ENCODE measurements at places on chromosomes 2 and 18.

- DNase-seq: peak; percentile 66
Measured at GRCh38 chr18:37261246-37261840, 304.3 kb downstream of the CELF4 start.

DNA sequence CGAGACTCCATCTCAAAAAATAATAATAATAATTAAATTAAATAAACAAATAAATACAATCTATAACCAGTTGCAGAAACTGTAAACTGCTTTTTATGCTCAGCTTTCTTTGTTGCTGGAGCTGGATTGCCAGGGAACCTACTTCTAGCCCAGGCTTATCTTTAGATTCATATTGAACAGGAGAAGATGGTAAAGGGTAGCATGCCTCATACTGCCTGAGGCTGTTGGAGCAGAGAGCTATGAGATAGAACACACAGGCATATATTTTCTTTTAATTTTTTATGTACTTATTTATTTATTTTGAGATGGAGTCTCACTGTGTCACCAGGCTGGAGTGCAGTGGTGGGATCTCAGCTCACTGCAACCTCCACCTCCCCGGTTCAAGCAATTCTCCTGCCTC, 28.7 kb upstream of the EML4 start:
- DNase-seq: no peak

- DNase-seq: no peak
Measured at GRCh38 chr2:58800881-58801280, 559.8 kb upstream of the FANCL start.

DNA sequence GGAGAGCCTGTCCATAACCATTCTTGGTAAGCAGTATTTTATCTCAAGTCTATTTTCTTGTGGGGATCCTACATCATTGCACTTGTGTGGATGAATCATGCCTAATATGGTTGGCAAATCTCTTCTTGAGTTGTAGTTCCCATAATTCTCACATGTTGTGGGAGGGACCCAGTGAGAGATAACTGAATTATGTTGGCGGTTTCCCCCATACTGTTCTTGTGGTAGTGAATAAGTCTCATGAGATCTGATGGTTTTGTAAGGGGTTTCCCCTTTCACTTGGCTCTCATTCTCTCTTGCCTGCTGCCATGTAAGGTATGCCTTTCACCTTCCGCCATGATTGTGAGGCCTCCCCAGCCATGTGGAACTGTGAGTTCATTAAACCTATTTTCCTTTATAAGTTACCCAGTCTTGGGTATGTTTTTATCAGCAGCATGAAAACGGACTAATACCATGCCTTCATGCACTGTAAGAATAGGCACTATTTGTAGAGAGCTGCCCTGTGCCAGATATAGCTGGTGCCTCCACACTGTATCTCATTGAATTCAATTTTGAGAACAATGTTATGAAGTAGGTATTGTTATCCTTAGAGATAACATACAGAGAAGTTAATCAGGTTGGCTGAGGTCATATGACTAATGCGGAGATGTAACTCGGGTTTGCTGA, 148.3 kb downstream of the PLCL1 start:
- DNase-seq: no peak

DNA sequence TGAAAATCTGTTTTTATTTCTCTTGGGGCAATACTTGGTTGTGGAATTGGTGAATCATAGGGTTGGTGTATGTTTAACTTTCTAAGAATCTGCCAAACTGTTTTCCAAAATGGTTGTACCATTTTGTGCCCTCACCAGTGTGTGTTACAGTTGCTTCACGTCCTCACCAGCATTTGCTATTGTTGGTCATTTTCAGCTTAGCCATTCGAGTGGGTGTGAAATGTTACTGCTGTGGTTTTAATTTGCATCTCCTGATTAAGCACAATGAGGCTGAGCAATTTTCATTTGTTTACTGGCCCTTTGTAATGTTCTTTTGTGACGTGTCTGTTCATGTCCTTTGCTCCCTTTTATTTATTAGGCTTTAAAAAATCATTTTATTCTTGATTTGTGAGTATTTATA, 49.7 kb downstream of the FOSL2 start:
- no peak for DNase-seq

GRCh38 chr2:122905431-122905830, 1119.7 kb upstream of the CNTNAP5 start:
- no peak for DNase-seq

DNA sequence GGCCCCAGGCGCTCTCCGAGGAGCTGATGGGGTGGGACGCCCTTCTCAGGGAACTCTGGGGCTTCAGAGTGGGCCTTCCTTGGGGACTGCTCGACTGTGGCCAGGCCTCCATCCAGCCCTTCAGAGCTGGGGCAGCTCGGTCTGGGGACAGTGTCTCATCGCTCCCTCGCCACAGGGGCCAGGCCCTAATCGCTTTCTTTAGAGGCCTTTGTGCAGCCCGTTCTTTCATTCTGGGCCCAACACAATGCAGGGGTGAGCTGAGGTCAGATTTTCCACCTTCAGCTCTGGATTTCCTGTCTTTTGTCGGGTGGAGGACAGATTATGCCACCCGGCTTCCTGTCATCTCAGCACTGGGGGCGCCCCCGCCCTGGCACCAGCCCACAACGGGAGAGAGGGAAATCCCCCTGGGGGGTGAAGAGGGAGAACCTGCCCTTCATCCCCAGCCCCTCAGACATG, 25.2 kb downstream of the MYCN start:
- DNase-seq: no peak

- no peak for DNase-seq
Measured at GRCh38 chr2:207251573-207252192, 85.9 kb upstream of the KLF7 start.

- DNase-seq: no peak
Measured at GRCh38 chr2:159623436-159623835, 7.1 kb upstream of the BAZ2B start.

DNA sequence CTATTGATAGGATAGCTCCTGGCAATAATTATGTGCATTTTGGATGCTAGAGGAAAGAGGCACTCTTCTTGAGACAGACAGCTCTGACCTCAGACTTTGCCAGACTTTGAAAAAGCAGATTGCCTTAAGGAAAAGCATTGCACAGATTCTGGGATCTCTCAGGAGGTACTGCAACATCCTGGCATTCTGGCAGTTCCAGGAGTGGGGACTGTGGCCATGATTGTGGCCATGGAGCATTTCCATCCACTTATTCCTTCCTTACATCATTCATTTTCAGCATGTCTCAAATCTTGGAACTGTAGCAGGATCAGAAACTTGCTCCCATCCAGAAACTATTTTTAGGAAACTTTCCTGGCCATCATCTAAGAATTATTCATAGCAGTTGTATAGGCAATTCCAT, 144.9 kb upstream of the FOSL2 start:
- no peak for DNase-seq

- DNase-seq: peak; percentile 57
Measured at GRCh38 chr2:67649331-67650261, 252.5 kb downstream of the ETAA1 start.

- no peak for DNase-seq
Measured at GRCh38 chr2:15733867-15734673, 142.4 kb downstream of the DDX1 start.

GRCh38 chr2:14944562-14945346, 312.2 kb downstream of the LRATD1 start:
- peak; percentile 96 for DNase-seq

- no peak for DNase-seq
Measured at GRCh38 chr2:197189426-197190099, 121.0 kb downstream of the ANKRD44 start.

- DNase-seq: no peak
Measured at GRCh38 chr2:223591596-223591995, 10.6 kb downstream of the SCG2 start.

DNA sequence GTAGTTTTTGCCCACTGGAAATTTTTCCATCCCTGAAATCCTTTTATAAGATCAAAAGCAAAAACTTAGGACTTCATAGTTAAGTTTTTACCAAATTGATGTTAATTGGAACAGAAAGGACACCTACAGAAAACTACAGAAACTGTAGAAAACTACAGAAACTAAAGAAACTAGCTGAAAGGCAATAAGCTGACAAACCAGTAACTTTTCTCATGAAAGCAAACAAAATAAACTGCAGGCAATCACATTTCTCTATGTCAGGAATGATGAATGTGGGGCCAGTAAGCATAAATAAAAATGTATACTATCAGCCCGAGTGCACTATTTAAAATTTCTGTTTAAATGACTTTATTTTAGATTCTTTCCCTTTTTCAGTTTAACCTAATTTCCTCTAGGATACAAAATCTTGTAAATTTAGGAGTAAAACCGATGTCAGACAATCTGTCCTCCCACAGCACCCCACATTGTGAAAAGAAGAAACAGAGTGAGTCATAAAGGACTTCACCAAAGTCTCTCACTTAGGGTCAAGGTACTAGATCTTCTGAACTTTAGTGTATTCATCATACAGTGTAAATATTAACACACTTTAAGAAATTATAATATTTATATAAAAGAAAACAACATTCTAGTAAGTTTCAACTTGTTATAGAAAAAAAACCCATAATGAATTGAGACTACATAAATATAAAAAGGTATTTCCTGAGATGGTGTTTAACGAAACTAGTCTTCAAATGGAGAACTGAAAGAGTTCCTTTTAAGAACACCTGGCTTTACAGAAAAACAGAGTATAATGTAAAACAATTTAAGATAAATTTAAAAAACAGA, 46.6 kb downstream of the USP40 start:
- no peak for DNase-seq

- DNase-seq: no peak
Measured at GRCh38 chr2:68714866-68715265, 19.7 kb upstream of the ARHGAP25 start.

- no peak for DNase-seq
Measured at GRCh38 chr18:62525608-62526007, 2.8 kb downstream of the ZCCHC2 start.

DNA sequence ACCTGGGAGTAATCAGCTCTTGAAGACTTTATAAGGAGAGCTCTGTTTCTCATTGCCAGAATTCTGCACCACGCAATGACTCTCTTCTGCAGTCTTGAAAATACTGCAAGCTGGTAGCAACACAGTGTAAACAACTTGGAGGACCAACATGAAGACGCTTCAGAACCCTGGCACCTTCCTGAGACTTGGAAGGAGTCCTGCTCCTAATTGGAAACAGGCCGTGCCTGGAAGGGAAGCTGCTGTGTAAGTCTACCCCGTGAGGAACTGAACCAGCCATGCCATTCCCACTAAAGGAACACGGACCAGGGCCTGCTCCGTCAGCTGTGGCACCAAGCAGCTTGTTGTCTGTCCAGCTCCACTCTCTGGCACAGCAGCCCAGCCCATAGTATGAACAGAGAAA, 171.1 kb downstream of the PAX3 start:
- no peak for DNase-seq

- no peak for DNase-seq
Measured at GRCh38 chr2:126877861-126878565, 20.7 kb upstream of the TEX51 start.

GRCh38 chr18:6200204-6200774, 214.4 kb downstream of the L3MBTL4 start:
- no peak for DNase-seq

GRCh38 chr2:195620501-195620900, 36.5 kb upstream of the SLC39A10 start:
- DNase-seq: no peak

- no peak for DNase-seq
Measured at GRCh38 chr2:9692456-9693195, 61.8 kb upstream of the YWHAQ start.

DNA sequence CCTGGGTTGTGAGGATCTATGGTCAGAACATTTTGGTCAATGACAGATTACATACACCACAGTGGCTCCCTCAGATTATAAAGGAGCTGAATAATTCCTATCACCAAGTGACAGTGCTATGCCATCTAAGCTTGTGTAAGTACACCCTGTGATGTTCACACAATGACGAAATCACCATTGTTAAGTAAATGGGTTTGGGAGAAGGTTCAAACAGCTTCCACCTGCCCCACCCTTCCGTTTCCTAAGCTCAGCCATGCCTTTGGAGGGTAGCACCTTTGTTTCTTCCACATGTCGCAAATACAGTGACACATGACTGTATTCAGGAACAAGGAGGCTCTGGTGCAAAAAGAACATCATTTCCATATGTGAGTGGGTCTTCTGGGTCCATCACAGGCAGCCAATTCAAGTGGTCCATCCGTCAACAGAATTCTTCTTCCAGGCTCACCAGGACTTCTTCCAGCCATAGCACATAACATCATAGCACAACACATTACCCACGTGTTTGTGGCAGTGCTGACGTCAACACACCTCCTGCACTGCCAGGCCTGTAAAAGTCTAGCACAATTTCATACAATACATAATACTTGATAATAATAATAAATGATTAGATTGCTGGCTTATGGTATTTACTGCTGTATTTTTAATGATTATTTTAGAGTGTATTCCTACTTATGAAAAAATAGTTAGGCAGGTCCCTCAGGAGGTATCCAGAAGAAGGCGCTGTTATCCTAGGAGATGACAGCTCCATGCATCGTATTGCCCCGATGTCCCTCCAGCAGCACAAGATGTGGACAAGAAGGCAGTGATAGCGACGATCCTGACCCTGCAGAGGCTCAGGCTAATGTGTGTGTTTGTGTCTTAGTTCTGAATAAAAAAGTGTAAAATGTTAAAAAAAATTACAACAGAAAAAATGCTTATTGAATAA, 264.8 kb downstream of the ANAPC1 start:
- DNase-seq: no peak

- DNase-seq: no peak
Measured at GRCh38 chr2:32242331-32242730, 22.4 kb downstream of the NLRC4 start.

- DNase-seq: no peak
Measured at GRCh38 chr2:207871506-207871905, 101.8 kb upstream of the FZD5 start.

DNA sequence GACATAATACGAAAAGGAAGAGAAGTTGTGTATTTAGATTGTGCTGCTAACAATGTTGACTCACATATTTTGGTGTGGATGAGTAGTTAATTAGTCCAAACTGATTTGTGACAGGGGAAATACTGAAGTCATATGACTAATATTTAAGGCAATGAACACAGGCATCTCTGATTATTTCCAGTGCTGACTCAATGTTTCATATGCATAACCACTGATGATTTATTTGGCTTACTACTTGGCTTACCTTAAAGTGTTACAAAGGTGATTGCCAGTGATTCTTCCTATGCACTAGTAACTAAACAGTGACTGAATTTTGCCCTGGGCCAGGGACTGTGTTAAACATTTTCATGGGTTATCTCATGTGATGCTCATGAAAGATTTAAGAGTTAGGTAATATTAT, 722.6 kb downstream of the METTL4 start:
- no peak for DNase-seq

DNA sequence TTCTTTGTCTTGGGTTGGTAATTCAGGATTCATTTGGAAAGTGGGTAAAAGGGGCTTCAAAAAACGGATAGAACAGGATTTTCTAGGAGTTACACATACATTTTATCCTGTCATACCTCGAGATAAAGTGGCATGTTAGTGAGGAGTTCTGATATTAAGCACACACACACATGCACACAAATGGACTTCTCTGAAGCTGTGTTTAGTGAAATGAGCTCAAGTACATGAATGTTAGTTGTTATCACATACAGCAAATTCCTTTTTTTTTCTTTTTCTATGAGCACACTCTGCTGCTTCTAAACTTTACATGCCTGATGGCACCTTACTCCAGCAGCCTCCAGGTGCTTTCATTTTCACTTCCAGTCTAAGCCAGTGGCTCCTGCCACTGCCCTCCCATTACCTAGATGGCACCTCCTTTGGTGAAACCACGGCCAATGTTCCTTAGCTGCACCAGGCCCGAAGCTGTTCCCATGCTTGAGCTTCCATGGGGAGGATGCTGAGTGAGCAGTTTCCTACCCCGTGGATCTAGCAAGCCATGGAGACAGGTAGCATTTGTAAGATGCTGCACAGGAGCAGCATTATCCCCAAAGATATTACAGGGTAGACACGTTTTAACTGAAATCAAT, 49.7 kb downstream of the STAT1 start:
- no peak for DNase-seq

GRCh38 chr2:29323301-29323700, 208.1 kb downstream of the CLIP4 start:
- DNase-seq: no peak

Data from NCI-H2171 (cell line).